ENCODE measurements at places on chromosomes 4 and X.

GRCh38 chr4:109611045-109611646, 51.1 kb downstream of the MCUB start:
- DNase-seq = peak; percentile 77

- no peak for DNase-seq
Observed at GRCh38 chr4:25842229-25842845, 20.5 kb downstream of the SEL1L3 start.

- DNase-seq = no peak
Observed at GRCh38 chr4:121448231-121448630, 67.4 kb upstream of the QRFPR start.

GRCh38 chr4:25413261-25413660, 36.2 kb downstream of the ANAPC4 start:
- peak; percentile 55 for DNase-seq

DNA sequence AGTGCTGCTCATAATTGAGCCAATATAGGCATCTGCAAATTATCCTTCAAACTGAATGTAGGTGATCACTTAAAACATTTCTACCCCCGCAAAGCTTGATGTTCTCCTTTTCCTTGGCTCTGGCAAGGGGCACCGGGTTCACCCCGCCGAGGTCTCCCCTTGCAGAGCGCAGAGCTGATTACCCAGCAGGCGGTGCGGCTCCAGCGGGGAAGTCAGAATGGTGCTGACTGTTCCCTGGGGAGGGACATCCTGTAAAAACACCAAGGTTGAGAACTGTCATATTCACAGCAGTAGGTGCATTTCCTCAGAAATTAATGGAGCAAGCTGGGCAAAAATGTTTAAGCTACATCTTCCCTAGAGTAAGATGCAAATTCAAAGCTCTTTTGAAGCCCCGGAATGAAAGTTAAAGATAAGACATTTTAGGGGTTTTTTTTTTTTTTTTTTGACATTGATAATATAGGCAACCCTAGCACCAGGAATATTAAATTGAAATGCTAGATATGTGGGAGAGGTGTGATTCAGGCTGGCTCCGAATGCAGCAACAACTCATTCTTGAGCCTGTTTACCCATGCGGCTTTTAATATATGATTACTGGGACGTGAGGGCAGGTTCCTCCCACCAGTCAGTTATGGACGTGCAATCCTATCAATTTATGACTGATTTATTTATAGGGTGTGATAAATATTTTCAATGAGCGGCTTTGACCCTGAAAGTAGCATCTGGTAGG, 767.3 kb upstream of the TENM3 start:
- DNase-seq = no peak

DNA sequence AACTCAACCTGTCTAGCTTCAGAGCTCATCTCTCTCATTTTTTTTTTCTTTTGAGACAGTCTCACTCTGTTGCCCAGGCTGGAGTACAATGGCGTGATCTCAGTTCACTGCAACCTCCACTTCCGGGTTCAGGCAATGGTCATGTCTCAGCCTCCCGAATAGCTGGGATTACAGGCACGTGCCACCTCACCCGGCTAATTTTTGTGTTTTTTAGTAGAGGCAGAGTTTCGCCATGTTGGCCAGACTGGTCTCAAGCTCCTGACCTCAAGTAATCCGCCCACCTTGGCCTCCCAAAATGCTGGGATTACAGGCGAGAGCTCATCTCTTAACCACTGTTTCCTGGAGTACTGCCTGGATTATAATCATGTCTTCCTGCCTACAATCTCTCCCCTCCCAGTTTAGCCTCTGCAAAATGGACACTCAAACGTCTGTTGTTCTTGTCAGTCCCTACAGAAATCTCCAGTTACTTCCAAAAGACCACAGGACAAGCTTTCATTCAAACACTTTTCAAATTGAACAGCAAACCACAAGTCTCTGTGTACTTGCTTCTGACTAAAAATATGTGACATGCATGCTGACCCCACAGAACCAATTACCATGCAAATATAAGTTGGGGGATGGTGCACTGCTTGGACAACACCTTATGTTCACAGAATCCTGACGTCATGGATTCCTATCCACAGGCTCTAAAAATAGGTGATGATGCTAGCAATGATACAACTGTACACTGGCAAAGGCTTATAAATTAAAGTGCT, 137.2 kb downstream of the SH3KBP1 start:
- no peak for DNase-seq

- DNase-seq = peak; percentile 40
Observed at GRCh38 chrX:39752815-39753214, 344.9 kb downstream of the BCOR start.

DNA sequence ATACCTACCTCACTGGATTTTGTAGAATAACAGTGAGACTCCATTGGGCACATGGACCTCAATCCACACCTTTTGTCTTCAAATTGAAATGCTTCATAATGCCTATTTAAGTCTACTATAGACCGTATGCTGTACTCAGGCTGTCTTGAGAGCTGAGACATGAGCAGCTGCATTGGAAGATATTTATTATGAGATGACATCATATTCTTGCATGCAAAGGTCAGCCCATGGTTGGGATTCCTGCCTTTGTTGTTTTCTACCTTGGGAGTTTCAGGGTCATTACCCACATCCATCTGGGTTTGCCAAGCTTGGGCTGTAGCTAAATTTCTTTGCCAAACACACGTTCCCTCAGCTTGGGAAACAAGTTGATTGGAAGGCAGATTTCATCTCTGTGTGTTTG, 33.2 kb upstream of the MAMLD1 start:
- DNase-seq = no peak

GRCh38 chr4:173547889-173548288, 17.9 kb upstream of the HAND2 start:
- peak; percentile 93 for DNase-seq

DNA sequence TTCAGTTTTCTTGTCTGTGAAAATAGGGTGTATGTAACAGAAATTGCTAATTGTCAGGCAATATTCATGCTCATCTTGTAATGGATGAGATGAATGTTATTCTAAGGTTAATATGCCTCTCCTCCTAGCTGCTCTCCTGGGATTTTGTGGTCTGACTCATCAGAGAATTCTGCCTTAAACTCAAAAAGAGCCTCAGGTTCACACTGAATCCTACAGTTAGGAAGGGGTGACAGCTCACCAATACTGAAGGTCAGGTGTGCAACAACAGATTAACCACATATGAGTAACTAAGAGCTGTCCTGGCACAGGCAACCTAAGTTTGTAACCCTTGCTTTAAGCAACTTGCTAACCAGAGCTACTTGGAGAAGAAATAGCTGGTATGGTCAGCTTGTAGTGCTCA, 197.7 kb downstream of the SPATA18 start:
- no peak for DNase-seq

DNA sequence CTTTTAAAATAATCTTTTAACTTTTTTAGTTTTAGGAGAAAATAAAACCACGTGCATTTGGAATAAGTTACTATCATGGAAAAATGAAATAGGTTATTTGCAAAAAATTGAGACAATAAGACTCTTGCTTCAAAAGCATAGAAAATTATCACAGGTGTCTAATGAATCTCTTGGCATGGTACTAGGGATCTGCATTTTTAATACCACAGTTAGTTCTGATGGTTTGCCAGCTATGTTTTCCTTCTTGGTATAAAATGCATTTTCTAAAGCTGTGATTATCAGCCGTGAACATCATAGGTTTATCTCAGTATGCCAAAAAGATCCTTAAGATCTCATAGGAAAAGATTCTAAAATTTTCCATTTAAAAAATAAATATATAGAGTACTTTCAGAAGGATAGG, 83.9 kb downstream of the RASL11B start:
- DNase-seq = no peak

GRCh38 chrX:130245441-130245840, 23.3 kb downstream of the ZNF280C start:
- peak; percentile 39 for DNase-seq

- no peak for DNase-seq
Observed at GRCh38 chrX:112669824-112670223, 9.9 kb downstream of the LHFPL1 start.

DNA sequence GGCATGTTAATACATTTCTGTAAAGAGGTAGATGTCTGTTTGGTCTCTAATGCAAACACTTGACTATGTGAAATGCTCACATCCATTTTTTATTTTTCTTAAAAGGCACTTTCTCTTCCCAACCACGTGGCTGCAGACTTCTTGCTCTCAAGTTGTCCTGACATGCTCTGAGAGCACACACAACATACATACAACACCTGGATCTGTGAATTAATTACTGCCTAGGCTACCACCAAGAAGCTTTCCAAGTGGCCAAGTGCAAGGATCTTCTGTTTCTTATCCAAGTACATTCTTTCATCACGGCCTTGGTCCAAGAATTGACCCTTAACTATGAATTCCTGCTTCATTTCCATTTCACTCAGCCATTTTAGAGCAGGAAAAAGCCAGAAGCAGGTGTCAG, 110.8 kb downstream of the SPRY1 start:
- no peak for DNase-seq

DNA sequence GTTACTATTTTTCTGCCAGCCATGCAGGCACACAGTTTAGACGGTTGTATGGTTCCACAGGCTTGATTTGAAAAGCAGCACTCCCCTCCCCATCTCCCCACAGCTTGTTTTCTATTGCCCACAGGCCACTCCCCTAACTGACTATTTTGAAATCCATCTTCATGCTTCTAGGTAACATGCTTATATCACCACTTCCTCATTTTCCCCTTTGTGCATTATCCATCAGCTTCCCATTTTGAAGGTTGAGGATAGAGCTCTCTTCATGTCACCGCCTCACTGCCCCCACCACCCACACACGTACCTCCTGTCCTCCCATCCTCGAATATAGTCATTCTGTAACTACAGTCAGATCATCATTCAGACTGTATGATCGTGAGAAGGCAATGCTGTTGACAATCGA, 224.7 kb downstream of the MID1 start:
- no peak for DNase-seq

- DNase-seq = no peak
Observed at GRCh38 chr4:154623436-154623835, 11.0 kb upstream of the FGG start.

DNA sequence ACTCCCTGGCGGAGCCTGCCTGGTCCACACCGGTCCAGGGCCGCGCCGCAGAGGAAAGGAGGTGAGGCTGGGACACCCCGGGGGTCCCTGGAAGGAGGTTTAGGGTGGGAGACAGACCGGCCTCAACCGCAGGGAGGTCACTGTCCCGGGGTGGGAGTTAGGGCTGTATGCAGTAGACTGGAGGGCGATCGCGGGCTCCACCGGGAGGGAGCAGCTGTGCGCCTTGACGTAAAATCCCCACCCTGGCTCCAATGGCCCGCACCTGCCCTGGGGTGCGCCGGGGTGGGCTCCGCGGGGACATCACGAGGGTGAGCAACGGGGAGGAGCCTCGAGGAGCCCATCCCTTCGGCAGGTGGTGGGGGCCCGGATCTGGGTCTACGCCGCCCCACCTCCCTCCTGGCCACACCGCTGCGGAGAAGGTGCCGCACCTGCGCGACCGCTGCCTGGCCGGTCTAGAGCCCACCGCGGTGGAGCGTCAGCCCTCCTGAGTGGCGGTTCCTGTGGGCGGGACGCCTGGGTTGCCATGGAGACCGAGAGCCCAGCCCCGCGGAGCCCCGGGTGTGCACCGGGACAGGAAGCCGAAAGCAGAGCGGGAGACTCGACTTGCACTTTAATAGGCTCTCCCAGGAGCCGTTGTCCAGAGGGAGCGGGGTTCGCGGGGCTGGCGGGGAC, 105.1 kb downstream of the ADRA2C start:
- no peak for DNase-seq

GRCh38 chr4:37891260-37892159, 626 bp downstream of the TBC1D1 start:
- DNase-seq = no peak

- DNase-seq = peak; percentile 3
Observed at GRCh38 chrX:17359500-17359899, 15.5 kb upstream of the NHS start.

DNA sequence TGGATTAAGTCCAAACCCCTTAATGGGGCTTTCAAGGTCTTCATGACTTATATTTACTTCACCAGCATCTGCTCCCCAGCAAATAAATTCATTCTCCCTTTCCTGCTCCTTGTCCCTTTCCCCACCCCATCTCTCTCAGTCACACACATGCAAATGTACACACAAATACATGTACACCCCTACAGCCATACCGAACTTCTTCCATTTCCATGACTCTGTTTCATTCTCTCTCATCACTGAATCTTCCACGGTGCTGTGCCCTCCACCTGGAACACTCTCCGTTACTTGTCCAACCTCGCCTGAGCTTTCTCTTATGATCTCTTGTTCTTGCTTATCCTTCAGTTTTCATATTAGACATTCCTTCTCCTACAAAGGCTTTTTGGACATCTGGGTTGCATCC, 22.0 kb upstream of the RPA4 start:
- DNase-seq = no peak

DNA sequence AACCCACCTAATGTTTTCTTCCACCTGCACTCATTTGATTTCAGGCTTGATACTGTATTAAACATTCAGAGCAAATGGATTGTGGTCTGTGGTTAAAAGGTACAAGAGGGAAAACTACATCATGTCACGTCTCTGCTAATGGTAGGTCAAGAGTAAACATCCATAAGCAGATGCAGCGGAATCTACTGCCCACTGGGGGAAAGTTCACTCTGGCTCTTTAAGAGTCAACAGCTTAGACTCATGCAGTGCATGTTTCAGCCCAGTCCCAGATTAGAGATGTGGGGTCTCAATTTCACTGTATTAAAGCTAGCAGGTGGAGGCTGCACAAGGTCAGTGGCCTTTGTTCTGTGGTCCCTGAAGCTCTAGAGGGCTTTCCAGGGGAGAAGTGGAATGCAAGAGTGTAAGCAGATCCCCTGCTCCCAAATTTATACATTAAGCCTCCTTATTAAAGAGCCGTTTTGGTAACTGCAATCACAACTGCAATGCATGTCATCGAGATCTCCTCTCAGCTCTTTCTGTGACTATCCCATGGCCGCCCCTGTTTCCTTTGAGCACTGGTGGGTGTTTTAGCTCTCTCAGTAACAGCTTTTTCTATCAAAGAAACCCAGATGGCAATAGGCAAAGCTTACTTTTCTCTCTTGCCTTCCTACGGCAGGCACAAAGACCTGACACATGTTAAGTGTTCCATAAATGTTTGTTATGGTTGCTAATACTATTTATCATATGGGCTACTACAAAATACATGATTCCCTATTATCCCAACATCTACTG, 53.4 kb downstream of the LDB2 start:
- DNase-seq = peak; percentile 78
